ENCODE measurements at places on chromosomes 11 and 22.

DNA sequence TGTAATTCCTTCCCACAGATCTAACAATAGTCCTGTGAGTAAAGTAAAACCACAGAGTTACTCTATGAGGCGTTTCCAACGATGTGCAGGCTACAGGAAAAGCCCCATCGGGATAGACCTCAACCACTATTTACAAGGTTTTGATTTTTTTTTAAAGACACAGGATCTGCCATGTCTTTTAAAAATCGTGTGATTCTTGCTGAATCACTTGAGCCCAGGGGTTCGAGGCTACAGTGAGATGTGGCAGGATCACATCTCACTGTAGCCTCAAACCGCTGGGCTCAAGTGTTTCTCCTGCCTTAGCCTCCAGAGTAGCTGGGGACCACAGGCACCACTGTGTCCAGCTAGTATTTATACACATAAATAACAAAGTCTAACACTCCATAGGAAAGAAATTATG is 7.8 kb downstream of the TAF1D start:
- DNase-seq, result no peak

DNA sequence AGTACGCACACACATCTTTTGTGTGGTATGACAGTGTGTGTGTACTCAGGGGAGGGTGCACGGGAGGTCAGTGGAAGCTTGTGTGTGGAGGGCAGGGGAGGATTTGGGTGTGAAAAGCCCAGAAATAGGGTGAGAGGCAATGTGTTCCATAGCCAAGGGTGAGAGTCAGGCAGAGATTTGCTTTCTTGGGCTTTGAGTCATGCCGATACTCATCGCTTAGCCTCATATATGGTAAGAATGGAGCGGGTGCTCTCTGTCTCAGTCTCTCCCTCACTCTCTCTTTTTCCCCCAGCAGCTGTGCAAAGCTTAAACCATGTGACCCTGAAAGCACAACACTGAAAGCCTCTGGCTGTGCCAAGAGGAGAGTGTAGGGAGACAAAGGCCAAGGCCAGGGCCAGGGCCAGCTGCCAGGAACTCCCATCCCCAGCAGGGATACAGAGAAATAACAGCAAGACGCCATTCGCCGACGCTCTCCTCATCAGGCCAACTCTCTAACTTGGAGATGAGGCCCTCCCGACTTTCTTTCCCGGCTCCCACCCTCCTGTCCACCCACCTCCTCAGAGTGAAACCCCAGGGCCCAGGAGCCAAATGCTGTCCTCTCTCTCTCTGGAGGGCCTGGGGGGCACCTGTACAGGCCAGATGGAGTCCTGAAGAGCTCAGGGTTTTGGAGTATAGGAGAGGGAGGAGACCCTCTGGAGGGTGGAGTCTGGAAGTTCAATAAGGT is 20.3 kb upstream of the MICAL3 start:
- DNase-seq, result no peak

DNA sequence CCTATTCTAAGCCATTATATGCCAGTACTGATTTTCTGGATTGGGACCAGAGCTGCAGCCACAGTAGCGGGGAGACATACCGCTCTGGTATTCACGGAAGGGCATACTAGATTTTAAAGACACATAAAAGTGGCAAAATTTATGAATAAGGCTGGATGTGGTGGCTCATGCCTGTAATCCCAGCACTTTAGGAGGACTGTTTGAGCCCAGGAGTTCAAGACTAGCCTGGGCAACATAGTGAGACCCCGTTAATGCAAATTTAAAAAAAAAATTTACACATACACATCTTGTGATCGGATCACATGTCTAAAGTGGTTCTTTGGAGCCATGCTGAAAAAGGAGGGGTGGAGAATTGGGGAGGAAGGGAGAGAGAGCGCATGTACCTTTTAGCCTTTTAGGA is 9.0 kb downstream of the RPL27A start:
- DNase-seq, result no peak

DNA sequence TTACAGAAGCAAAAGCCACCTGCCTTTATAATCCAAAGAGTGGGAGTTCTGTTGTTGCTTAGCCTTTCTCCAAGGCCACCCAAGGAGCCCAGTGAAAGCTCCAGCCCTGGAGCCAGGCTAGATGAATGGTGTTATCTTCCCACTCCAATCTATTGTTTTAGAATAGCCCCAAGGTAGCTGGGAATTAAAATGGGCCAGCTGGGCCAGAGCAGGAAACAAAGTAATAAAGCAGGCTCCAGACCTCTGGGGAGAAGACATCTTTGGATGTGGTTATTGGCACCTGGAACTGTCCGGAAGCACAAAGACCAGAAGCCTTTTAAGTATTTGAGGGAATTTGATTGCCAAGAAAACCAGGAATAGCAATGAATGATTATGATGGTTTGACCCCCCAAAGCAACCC is 8.8 kb downstream of the C11orf96 start:
- DNase-seq, result no peak

DNA sequence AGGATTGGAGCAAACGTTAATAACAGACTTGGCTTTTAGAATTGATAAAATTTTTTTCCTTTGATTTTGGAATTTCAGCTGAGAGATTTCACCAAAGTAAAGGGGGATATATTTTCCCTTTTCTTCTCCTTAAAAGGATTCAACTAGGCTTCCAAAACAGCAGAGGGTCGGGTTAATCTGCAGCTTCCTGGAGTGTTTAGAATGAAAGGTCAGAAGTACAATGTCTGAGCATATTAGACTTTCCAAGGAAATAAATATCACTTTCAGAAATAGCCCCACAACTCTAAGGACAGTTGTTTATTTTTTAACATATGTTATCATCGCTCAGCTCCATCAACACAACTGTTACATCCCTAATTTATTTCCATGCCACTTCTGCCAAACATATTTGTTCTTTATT is 1532.9 kb upstream of the RAG2 start:
- DNase-seq, result no peak

- DNase-seq, result no peak
Observed at GRCh38 chr11:18669711-18670110, 28.9 kb upstream of the TMEM86A start.

DNA sequence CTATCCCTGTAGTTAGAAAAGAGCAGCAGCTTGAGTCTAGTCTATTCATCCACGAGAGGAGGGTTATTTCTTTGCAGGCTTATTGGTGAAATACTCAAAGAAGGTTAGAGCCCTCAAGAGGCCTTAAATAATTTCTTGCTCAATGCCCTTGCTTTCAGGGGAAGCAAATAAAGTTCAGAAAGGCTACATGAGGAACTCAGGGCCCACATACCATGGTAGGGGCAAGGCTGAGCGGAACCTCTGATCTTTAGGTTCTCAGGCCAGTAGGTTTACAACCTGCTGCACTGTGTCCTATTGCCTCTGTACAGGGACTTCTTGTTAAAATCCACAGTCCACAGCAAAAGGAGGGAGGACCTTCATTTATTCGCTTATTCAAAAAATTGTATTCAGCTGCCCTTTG is 101.7 kb downstream of the ADAMTS15 start:
- no peak for DNase-seq

DNA sequence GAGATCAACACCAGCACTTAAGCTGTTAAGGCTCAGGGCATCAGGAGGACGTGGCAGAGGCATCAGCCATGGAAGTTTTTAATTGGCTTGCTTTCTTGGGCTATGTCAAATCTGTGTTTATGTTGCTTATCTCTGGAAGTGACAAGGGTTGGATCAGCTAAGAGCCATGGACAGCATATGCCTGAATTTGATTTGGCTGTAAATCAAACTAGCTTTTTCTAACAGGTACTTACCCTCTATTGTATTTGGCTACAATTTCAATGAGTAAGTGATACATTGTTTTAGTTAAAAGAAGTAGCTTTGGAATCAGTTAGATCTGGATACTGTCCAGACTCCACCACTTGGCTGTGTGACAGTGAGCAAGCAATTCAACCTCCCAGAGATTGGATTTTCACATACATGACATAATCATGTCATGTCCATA is 936.6 kb downstream of the OPCML start:
- no peak for DNase-seq

- DNase-seq, result no peak
Observed at GRCh38 chr11:75809991-75810390, 5.0 kb upstream of the UVRAG start.

DNA sequence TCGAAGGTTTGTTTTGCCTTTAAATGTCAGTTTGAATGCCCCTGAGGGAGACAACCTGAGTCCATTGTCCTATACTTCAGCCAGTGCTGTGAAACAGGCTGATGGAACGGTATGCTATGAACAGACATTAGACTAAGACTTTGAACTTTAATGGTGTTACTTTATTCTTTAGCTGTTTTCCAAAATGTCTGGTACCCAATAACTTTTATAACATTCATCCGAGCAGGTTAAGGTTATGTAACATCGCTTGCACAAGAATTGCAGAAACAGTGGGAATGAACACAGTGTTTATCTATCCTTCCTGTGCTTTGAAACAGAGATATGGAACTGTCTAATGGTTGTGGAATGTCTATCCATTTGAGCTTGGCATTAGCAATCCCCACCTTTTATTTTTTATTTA is 12.5 kb upstream of the PTS start:
- no peak for DNase-seq

DNA sequence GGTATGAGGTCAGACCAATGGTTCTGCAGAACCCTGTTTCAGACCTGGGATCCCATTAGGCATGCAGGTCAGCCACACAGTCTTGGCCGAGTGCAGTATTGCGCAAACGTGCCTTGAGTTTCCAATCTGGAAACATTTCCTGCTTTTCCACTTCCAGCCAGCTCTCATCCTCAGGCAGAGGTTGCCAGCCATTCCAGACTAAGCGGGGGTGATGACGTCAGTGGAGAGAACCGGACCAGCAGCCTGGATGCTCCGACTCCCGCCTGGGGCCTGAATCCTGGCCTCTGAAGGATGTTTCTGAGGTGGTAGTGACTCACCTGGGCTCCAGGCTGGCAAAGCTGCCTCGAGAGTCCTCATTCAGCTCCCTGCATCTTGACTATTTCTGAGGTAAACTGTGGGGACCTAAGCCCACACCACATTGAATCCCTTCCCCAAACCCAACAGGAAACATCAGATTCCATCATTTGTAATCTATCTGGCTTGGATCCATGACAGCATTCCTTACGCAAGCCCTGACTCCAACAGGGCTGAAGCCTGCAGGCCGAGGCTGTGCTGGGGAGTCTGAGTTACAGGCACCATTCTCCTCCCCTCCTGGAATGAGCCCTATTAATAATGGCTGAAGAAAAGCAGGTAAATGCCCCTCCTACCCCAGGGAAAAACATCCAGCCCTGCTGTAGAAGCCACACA is 83.0 kb downstream of the ABTB2 start:
- no peak for DNase-seq

DNA sequence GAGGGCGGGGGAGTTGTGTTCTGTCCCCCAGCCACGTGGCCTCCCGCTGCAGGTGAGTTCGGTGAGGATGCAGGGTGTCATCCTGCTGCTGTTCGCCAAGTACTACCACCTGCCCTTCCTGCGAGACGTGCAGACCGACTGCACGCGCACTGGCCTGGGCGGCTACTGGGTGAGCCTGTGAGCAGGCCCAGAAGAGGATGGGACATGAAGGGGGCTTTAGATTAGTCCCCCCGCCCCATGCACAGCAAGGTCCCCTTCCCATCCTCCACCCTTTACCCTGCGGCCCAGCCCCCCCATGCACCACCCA is 4.1 kb downstream of the INPP5J start:
- DNase-seq, result no peak

DNA sequence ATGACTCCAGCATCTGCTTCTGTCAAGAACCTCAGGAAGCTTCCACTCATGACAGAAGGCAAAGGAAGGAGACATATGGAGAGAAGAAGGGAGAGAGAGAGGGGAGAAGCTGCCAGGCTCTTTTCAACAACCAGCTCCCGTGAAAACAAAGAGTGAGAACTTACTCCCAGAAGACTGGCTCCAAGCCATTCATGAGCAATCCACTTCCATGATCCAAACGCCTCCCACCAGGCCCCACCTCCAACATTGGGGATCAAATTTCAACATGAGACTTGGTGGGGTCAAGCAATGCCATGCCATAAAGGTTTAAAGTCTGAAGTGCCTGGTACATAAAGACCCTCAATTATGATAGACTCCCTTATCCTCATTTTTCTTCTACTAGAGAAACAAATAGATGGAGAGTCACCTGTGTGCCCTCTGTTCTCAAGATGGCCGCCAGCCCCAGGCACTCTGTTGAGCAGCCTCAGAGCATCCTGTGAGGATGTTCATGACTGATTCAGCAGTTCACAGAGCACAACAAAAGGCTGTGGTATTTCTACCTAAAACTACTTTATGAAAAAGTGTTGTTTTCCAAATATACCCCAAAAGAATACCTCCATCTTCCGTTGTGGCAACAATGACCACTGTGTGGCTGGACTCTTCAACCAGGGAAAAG is 69.0 kb upstream of the CRTAM start:
- no peak for DNase-seq

GRCh38 chr11:123580557-123581275 is 73.7 kb downstream of the SCN3B start:
- DNase-seq, result peak; percentile 13

GRCh38 chr22:24187731-24188644 is 6.7 kb downstream of the SUSD2 start:
- no peak for DNase-seq

GRCh38 chr11:44927174-44927661 is 23.5 kb downstream of the TP53I11 start:
- peak; percentile 41 for DNase-seq

DNA sequence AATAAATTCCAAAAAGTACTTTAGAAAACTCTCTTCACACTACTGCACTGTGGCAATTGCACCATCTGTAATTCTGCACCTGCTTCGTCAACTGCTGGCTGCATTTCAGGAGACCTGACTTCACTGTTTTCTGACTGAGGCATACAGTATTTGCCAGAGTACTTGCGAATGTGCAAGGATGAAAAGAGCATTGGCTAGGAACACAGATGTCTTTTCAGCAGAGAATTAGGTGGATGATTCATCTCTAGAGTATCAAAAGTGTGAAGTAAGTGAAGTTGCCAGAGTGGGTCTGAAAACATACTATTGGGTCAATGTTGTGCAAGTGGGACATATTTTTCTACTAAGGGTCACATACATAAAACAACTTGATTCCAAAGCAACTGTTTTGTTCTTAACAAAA is 427.5 kb upstream of the CCDC90B start:
- DNase-seq, result no peak

- DNase-seq, result no peak
Observed at GRCh38 chr11:34667810-34668582, 47.1 kb downstream of the EHF start.

DNA sequence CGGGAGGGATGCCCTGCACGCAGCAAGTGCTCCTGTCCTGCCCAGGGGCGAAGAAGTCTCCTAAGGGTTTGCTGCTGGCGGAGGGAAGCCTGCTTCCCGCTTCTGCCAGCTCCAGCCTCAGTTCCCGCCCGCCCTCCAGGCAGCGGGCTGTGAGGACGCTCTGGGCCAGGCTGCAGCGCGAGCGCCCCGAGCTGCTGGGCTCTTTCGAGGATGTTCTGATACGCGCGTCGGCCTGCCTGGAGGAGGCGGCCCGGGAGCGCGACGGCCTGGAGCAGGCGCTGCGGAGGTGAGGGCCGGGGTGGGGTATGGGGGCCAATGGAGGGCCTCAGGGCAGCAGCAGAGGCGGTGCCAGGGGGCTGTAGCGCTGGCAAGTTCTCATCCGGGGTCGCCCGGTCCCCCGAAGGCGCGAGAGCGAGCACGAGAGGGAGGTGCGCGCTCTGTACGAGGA is 2.2 kb downstream of the CRACR2B start:
- DNase-seq, result no peak

- no peak for DNase-seq
Observed at GRCh38 chr22:48489551-48490499, 1337.8 kb downstream of the BRD1 start.

Data from effector memory CD4-positive, alpha-beta T cell (primary cell).